HFF-Myc (cell line): ENCODE measurements at places on chromosomes 1 and 21.

DNA sequence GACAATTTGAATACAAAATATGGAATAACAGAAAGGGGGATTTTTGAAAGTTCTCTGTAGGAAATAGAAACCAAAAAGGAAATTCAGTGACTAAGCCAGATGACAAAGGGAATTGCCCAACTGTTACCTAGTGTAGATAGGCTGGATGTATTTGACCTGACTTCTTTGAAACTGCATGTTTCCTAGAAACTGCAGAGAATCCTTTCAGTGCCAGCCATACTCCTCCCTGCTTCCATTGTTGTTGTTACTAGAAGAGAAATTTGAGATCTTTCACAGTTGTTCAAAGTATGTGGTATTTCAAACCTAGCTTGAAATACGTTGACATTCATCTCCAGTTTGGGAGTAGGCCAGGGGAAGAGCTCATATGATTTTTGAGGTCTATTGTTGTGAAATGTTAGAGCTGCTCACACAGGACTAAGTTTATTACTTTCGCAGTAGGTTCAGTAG is 1.8 kb upstream of the GBP5 start:
- no peak for DNase-seq

- no peak for DNase-seq
These were observed 20.2 kb downstream of the PCSK9 start for GRCh38 chr1:55059302-55060132.

- DNase-seq = no peak
These were observed 22.4 kb downstream of the CASQ2 start for GRCh38 chr1:115746021-115746690.

DNA sequence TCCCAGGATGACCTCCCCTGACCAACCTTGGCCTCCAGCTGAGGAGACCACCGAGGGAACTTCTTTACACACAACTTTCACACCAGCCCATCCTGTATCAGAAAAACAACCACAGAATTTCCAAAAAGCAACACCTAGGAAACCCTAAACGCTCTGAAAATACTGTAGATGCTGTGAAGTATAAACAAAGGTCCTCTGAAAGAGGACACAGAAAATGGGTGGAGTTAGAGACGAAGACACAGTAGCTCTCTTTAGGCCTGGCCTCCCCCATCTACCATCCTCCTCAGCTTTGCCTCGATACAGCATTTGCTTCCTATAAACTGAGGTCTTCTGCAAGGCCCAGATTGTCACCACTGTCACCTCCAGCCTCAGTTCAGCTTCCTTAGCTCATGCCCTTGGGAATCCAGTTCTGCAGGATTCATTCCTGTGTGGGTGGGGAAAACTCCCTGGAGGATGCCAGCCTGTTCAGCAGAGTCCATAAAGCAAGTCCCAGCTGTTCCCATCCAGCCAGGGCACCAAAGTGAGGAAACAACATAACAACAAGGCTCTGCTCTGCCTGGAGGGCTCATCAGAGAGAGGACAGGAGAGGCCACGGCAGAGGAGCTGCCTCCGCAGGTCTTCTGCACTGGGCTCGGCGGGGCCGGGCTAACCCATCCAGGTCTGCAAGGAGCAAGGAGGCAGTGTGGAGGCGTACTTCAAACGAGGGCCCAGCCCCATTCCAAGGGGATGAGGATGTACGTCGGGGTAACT is 15.0 kb downstream of the PIK3C2B start:
- no peak for DNase-seq

- DNase-seq = no peak
These were observed 49.9 kb downstream of the DISC1 start for GRCh38 chr1:231676487-231676886.

DNA sequence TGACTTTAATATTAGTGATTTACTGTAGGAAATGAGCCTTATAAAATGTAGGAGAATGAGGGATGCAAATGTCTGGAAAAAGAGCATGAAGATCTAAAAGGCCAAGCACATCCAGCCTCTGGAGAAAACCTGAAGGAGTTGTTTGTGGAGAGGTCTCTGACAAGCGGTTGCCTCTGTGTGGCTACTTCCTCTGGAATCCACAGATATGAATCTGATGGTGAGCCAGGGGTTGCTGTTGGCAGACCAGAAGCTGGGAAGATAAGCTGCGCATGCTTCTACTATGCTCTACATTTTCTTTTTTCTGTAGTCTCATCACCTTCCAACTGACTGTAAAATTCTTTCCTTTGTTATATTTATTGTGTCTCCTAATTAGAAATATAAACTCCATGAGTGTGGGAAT is 248.6 kb downstream of the OLFM3 start:
- DNase-seq = no peak

- DNase-seq = no peak
These were observed 19.9 kb downstream of the CASQ2 start for GRCh38 chr1:115748401-115749150.

- no peak for DNase-seq
These were observed 53.5 kb upstream of the BACH1 start for GRCh38 chr21:29245104-29245643.

- DNase-seq = no peak
These were observed at the start of gene KCNA3 for GRCh38 chr1:110674337-110675059. KCNA3 (minus strand) TSS chr1:110674940; CDS start chr1:110674809, 131 bp downstream.

GRCh38 chr1:51629918-51630317 is 13.0 kb downstream of the OSBPL9 start:
- DNase-seq = no peak

DNA sequence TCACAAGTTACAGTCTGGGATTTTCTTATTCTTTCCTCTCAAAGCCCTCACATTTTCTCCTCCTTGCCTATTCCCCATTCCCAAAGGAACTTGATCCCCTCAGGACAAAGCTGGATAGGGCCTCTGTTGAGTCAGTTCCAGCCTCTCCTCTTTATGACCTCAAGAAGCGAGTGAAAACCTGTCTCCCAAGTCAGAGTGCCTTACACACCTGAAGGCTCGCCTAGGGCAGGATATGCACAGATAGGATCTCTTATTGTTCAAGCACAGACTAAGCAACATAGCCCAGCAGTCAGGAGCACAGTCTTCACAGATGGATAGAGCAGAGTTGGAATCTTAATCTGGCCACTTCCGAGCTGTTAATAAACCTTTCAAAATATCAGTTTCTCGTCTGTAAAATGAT is 60.8 kb upstream of the PRRC2C start:
- no peak for DNase-seq

DNA sequence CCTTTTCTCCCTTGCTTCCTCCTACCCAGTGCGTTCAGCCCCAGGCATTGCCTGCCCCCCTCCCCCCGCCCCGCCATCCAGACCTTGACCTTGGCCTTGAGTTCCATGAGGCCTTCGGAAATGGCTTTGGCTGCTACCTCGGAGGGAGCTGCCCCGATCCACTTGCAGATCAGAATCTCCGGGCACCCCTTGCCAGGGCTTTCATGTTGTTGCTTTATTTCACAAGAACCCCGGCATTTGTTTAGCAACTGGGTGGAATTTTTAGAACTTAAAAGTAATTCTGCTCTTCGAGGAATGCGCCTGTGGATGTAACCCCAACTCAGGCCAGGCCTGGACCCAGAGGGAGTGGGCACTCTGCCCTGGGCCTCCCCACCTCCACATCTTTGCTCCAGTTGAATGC is 154.1 kb upstream of the TMEM51 start:
- DNase-seq = no peak

GRCh38 chr21:26443291-26443690 is 129.8 kb downstream of the CYYR1 start:
- no peak for DNase-seq

DNA sequence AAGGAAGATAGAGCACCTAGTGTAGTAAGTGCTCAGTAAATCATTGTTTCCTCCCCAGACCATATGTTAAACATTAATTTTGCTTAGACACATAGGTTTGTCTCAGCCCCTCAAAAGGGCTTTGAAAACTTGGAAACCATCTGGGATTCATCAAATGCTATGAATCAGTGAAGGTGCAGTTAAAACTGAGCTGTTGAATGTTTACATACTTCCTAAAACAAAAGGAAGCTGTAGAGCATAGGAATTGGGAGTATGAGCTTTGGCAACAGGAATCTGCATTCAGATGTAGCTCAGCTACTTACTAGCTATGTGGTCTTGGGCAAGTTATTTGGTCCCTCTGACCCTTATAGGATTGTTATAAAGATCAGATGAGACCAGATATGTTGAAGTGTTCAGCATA is 18.7 kb upstream of the PODN start:
- peak; percentile 92 for DNase-seq

GRCh38 chr1:229993060-229993459 is 74.0 kb upstream of the GALNT2 start:
- DNase-seq = no peak

- DNase-seq = no peak
These were observed 19.2 kb upstream of the EVA1B start for GRCh38 chr1:36342426-36343185.

GRCh38 chr1:9455487-9456234 is 83.6 kb upstream of the SLC25A33 start:
- no peak for DNase-seq

GRCh38 chr1:160789051-160789701 is 6.8 kb upstream of the LY9 start:
- DNase-seq = no peak

DNA sequence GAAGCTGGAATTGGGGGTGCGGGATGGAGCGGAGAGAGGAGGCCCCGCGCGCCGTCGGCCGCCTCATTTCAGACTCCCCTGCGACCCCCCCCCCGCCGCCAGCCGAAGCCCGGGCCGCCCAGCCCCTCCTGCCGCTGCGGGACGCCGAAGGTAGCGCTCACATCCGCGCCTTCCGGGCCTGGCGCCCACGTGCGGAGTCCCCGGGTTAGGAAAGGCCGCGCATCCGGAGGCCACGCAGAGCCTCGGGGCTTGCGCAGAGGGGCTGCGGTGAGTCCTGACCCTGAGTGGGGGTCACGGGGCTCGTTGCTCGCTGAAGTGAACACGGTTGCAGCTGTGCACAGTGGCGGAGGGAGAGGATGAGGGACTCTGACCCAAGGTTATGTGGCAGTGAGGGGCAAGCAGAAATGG is 552 bp upstream of the ZNF496 start:
- DNase-seq = no peak

GRCh38 chr1:113095790-113096455 is 22.9 kb downstream of the LRIG2 start:
- DNase-seq = no peak

- DNase-seq = no peak
These were observed 13.6 kb downstream of the OXCT2 start for GRCh38 chr1:39757501-39757900.

DNA sequence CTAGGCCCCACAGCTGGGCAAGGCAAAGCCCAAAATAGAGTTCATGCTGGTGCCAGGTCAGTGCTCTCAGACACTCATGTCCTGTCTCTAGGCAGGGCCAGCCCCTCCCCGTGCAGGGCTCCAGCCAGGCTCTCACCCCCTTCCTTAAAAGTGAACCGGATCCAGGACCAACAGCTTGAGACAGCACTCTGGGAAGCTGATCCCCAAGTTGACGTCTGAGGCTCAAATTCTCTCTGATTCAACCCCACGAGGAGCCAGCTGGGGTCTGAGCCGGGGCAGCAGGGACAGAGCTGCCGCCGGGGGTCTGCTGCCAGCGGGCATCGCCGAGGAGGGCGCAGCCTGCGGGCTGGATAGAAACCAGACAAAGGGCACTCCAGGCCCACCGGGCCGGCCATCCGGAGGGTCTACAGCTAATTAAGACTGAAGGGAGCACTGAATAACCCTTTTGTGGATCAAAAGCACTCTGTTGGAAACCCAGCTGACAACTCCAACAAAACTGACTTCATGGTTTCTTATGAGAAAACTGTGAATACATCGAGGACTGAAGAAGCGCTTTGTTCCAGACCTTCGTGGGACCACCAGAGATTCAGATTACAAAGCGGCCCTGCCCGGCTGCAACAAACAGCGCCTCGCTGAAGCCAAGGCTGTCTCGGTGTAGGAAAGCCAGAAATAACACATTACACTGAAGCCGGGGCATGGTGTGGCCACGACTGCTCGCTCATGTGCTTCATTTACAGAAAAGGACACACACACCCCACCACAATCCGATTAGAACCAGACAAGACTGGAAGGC is 95.8 kb downstream of the PSMG1 start:
- DNase-seq = no peak

DNA sequence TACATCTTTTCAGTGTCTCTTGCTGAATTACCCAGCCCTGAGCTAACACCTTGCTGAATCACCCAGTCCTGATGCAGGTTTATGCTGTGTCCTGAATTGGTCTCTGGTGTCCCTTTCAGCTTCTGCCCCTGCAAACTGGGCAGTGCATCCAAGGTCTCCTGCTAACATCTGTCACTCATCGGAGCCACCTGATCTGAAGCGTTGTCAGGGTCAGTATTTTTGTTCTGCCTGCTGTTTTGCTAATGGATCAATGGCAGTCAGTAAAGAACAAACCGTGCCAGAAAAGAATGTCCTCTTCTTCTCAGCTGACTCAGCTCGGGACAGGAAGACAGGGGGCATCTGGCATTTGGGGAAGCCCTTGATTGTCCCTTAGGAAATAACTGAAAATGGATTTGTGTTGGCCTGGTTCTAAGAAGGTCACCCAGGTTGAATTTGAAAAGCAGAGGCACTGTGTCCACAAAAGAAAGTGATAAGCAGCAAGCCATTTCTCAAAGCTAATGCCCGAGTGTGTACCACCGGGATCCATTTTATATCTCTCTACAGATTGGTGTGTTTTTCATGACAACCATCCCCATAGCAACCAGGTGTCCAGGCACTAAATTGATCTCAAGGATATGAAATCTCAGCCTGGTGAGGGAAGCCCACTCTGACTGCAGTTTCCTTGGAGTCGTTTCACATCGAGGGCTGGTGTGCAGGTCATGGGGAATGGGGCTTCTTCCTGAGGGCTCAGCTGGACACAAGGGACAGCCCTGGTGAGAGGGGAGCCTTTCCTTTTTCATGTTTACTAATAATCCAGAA is 109.7 kb upstream of the IRF2BP2 start:
- DNase-seq = no peak

GRCh38 chr1:40241362-40241761 is 6.4 kb upstream of the TMCO2 start:
- DNase-seq = no peak
